ENCODE measurements at places on chromosomes 11 and 22.

GRCh38 chr11:46300270-46300669 lies 22.8 kb downstream of the CREB3L1 start:
- DNase-seq = no peak

DNA sequence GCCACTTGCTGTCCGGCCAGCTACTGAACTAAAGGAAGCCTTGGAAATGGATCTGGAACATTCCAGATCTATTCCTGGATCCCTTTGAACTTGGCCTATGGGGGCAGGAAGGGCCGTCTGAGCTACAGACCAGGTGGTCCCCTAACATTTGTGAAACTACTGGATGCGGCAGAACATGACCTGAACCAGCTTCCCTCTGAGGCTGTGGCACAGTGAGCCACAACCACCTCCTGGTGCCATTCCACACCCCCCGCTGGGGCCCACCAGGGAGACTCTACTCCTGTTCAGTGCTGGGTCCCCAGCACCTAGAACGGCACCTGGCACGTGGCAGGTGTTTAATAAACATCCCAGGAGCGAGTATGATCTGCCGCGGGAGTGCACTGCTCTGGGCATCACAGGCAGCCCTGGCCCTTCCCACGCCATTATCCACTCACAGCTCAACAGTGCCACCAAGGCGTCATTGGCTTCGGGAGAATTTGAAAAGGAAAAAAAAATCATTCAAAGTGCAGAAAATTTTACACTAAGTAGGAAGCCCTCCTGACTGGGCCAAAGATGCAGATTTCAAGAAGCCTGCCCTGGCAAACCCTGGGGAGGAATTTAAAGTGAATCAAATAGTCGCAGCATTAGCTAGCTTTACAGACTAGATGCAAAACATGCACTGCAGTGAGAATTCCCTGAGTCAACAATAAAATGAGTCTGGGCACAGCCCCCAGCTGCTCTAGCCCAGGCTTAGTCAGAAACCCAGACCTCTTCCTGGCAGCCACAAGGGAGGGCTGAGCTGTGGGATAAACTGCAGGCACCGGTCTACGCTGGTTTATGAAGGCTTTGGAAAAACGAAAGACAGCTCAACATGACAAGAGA lies 14.3 kb upstream of the EFCAB6 start:
- no peak for DNase-seq

DNA sequence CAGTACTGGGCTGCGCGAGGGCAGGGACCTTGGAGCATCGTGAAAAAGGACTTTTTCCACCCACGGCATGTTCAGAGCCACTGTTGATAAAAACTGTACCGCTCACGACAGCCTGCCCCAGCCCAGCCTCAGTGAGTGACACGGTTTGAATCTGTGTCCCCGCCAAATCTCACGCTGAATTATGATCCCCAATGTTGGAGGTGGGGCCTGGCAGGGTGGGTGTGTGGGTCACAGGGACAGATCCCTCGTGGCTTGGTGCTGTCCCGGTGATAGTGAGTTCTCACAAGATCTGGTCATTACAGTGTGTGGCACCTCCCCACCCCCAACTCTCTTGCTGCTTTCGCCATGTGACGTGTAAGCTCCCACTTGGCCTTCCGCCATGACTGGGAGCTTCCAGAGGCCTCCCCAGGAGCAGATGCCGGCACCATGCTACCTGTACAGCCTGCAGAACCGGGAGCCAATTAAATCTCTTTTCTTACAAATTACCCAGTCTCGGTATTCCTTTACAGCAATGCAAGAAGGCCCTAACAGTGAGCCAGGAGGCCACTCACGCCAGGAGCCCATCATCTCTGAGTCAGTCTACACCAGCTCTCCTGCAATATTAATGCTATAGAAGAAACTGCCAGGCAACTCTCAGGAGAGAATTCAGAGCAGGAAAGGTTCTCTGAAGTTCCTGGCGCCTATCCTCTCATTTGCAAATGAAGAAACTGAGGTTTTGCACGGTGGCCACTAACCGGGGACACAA lies 1.3 kb downstream of the TOLLIP start:
- no peak for DNase-seq

DNA sequence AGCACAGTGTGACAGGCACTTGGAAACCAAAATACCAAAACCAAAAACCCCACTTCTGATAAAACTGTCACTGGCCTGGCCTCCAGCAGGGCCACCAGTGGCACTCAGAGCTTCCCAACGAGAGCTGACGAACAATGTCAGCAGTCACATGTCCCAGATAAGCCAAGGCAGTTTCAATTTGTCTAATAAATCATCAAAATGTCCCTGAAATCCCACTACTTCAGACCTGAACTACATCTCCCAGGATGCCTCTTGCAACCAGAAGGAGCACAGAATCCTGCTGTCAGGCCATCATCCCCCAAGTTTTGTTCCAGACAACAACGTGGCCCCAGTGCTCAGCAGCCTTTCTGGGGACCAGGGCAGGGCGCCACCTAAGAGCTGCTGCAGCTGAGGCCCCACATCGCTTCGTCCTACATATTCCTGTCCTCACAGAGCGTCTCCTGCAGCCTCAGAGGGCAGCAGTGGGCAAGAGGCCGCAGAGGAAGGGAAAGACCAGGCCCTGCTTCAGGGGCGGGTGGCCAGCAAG lies 25.1 kb downstream of the LRFN4 start:
- DNase-seq = no peak

- DNase-seq = peak; percentile 32
These were observed 75.1 kb downstream of the KIRREL3 start for GRCh38 chr11:126925321-126926093.

GRCh38 chr11:116193321-116194131 lies 579.3 kb downstream of the BUD13 start:
- DNase-seq = no peak

- DNase-seq = no peak
These were observed 22.5 kb upstream of the SMIM35 start for GRCh38 chr11:118109231-118109630.

DNA sequence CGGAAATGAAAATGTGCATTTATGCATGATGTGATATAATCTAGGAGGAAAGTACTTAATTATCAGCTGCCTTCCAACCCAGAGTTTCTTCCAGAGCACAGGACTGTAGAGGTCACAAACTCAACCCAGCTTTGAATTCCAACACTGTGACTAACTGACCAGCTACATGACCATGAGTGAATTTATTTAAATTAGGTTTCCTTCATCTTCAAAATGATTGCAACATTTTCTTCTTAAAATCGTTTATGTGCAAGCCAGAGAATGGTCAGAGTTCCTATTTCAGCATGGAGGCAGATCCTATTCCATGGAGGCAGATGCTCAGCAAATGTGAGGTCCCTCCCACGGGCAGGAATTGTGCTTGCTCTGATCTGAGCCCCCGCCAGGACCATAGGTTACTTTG lies 42.4 kb downstream of the OSBP start:
- DNase-seq = no peak

DNA sequence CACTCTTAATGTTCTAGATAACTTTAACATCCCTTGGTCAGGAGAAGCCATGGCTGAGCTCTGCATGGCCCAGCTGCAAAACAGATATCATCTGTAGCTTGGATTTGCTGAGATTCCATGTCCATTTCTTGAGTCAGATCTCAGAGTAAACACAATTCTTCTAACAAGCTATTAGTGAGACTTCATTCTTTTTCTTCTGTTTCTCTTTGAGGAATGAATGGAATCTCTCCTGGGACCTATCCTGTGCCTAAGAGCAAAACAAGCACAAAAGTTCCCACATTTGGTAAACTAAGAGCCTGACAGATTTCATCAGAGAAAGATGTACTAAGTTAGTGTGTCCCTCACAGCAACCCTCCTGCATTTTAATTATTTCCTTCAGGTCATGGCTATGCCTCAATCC lies 142.8 kb downstream of the MAML2 start:
- DNase-seq = no peak

DNA sequence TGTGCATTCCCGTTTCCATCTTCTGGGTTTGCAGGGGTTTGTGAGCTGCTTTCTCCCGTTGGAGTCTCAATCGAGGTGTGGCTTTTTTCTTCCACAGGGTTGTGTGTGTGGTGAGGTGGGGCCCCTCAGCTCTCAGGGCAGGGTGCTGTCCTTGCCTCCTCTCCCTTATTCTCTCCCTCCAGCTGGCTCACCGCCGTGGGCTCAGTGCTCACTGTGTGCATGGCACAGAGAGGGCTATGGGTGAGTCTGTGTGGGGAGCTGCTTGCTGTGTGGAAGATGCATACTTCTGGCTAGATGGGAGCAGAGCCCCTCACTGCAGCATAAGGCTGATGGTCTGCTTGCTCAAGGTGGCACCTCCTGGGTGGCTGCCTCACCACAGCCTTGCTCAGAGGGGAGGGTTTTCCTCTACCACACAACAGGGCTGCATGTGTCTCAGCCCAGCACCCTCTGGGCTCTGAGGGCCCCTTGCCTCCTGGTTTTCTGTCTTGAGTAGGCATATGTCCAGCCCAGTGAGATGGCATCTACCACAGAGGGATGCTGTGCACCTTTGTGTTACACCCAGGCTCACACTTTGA lies 203.1 kb upstream of the B3GAT1 start:
- no peak for DNase-seq

GRCh38 chr22:40190501-40190900 lies 12.8 kb downstream of the TNRC6B start:
- DNase-seq = no peak

DNA sequence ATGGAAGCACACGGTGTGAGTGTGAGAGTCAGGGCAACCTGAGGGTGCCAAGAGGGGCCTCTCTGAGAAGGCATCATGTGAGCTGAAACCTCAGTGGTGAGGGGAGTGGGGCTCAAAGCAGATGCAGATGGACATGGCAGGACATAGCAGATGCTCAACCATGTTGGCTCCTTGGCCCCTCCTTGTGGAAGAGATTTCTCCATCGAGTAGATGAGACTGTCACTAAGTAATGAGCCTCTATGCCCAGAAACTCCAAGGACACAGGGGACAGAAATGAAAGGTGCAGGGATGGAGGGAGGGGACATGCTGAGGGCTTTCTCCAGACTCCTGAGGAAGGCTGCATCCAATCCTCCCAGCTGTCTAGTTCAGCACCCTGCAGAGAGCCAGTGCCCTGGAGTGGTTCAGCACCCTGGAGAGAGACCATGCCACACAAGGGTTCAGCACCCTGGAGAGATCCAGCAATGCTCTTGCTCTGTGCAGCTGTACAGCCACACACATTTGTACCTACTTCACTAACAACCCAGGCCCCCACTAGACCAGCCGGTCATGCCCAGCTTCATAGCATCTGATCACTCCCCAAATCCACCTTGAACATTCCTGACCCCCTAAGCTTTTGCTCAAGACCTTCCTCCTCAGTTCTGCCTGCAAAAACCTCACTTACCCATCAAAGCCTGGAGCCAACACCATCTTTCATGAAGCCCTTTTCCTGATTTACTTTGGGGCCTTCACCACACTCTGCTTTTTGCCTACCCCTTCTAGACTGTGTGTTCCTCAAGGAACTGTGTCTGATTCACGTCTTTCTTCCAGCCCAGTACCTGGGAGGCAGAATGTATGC lies 252.0 kb downstream of the CTTN start:
- no peak for DNase-seq

- DNase-seq = no peak
These were observed 1.1 kb upstream of the LRRC75B start for GRCh38 chr22:24593836-24594568.

GRCh38 chr11:80136991-80137390 lies 696.2 kb upstream of the TENM4 start:
- no peak for DNase-seq

- DNase-seq = no peak
These were observed 222.6 kb upstream of the CCDC90B start for GRCh38 chr11:83508804-83509203.

DNA sequence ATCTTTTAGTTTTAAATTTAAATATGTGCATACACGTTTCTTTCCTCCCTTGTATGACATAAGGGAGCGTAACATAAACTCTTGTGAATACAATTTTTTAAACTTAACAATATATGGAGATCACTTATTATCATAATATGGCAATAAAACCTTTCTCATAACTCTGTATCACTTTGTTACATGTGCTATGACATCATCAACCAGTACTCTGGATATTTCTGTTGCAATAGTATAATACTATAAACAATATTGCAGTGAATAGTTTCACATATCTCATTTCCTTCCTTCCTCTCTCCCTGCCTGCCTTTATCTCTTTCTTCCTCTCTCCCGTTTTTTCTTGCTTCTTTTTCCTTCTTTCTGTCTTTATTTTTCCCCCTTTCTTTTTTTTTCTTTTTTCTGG lies 1278.0 kb upstream of the CNTN5 start:
- DNase-seq = no peak

- DNase-seq = no peak
These were observed 8.6 kb downstream of the INPPL1 start for GRCh38 chr11:72233056-72233772.

DNA sequence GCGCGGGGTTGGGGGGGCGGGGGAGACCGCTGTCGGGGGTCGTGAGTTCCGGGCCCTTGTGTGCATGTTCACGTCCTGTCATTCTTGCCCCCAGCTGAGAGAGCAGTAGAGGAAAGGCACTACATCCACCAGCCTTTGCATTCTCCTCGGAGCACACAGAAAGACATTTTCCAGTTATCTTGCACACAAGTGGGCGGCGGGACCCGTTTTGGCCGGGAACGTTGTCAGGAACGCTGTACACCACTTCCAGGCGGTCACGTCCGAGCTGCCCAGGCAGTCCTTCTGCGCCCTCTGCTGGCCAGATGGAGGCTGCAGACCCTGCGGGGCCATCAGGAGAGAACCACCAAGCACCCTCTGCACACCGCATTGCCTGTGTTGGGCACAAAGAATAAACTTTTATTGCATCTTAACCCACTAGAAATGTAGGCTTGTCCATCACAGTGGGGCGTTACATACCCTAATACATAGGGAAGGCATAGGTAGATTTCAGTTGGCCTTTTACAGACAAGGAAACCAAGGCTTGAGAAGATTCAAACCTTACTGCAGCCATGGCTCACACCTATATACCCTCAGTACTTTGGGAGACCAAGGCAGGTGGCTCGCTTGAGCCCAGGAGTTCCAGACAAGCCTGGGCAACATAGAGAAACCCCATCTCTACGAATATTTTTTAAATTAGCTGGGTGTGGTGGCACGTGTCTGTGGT lies 2.8 kb upstream of the CDKN1C start:
- DNase-seq = peak; percentile 74

DNA sequence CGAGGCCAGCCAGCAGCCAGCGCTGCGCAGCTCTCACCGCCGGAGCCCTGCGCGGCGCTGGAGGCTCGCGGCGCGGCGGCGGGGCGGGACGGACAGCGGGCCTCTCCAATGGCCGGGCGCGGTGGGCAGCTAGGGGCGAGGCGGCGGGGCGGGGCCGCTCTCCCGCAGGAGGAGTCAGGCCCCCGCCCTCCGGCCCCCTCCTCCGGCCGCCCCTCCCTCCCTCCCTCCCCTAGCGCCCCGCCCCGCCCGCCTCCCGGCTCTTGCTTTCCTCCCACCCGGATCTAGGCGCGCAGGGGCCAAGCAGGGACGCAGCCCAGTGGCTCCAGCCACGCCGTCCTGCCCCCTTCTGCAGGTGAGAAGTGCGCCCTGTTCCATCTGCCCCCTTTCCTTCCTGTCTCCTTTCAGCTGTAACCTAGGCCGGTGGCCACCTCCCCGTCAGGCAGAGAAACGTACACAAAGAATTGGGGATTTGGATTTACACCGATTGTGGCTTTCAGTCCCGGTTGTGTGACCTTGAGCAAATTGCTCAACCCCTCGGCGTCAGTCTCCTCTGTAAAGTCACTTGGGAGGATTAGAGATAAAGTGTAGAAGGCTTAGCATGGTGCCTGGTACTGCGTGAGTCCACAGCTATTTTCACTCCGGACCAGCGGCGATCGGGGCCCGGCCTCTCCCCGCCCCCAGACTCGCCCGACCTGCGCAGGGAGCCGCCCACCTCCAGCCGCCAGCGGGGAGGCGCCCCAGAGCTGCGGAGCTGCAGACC lies at the start of gene FZD4:
Gene FZD4, minus strand, starts transcription at position 35 of the 760 bp plus-strand sequence. CDS start 310 bp downstream, outside the sequence.
- peak; percentile 82 for DNase-seq

GRCh38 chr11:16454289-16454863 lies 98.0 kb upstream of the SOX6 start:
- no peak for DNase-seq

GRCh38 chr11:8988329-8989234 lies 15.2 kb downstream of the NRIP3 start:
- no peak for DNase-seq
